Stimulated activated CD8-positive, alpha-beta memory T cell treated with anti-CD3 and anti-CD28 coated beads, Interleukin-4, amount 100 ng/mL, for 1 hour (primary cell): ENCODE measurements at places on chromosomes 7 and 10.

DNA sequence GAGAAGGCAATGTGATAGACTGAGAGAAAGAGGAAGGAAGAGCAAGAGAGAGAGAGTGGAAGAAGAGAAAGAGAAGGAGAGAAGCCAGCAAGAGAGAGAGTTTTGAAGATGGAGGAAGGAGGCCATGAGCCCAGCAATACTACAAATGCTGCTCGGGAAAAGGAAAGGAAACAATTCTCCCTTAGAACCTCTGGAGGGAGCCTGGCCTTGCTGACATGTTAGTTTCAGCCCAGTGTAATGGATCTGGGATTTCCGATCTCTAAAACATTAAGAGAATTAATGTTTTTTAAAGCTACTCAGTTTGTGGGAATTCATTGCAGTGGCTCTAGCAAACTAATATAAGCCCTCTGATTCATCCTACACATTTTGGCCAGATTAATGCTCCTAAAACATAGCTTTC is 206.8 kb upstream of the MTPN start:
- no peak for DNase-seq

DNA sequence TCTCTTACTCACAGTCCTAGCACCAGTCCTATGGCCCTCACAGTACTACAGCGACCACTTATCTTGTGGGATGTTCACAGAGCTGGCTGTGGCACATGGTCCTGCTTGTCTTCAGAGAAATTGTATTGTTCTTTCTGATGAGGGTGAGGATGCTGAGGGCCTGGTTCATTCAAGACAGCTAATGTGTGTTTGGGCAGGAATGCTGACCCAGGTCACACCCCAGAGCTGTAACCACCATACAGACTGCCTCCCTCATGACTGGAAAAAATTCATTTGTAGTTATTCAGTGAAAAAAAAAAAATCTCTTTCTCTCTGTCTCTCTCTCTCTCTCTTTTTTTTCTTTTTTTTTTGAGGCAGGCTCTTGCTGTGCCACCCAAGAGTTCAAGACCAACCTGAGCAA is 83.5 kb downstream of the KLF6 start:
- DNase-seq, result no peak

DNA sequence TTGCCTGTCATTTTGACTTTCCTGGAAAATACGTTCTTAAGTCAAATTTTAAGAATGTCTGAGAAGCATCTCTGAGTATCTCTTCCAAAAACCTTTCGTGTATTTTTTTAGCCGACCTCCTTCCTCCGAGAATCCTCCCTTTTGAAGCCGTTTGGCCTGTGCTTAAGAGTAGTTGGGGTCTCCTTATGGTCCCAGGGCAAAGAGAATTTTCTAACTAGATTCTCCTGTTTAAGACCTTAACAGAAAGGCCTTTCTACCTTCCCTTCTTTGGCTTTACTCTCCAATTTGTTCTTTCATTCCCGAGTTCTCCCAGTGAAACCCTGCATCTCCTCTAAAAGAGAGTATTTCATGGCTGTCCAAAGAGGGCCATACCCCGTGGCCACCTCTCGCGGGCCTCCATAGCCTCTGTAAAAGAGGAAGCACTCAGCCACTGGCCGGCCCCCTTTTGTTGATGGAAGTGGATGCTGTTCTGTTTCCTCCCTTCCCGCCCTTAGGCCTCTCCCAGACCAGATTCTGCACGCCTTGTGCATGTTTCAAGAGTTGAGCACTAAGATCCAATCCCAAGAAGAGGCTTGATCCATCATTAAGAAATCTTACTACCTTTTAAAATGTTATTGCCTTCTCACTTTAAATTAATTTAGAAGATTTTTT is 6.6 kb upstream of the FEZF1 start:
- DNase-seq, result no peak

- DNase-seq, result no peak
Observed at GRCh38 chr7:20238754-20239324, 21.7 kb upstream of the MACC1 start.

DNA sequence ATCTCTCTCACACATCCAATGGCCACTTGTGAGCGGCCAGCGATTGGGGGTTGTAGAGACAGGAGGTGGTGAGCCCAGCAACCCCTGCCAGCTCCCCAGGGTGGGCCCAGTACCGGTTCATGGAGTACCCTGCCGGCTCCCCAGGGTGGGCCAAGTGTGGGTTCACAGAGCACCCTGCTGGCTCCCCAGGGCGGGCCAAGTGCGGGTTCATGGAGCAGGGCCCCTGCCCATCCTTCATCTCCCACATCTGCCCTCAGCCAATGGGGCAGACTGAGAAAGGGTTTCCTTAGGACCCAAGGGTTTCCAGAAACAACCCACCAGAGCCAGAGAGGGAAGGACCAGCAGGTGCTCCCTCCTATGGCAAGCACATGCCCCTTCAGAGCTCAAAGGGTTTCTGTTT is 21.4 kb upstream of the SLIT1 start:
- no peak for DNase-seq
